ENCODE measurements at places on chromosomes 6 and 20.
A peak's percentile ranks its signal among the peaks of the same experiment; 100 is the strongest.

DNA sequence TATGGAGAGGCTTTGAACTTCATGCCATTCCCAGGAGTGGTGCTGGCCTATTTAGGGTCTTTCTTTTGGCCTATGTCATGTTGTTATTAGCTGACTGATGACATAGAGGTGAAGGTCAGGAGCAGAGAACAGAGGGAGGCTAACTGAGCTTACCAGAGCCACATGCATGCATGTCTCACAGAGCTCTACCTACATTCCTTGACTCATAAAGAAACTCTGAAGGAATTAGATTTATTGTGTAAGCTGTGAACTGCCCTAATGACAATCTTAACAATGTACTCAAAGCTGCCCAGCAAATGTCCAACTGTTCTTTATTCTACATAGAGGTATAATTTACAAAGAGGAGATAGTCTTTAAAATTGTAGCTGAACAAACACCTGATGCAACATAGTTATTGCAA is 192.7 kb upstream of the CNR1 start:
- DNase-seq, result no peak

- DNase-seq, result no peak
Observed at GRCh38 chr6:30530014-30530413, 26.3 kb downstream of the GNL1 start.

GRCh38 chr6:54010340-54011276 is 100.6 kb upstream of the MLIP start:
- DNase-seq, result no peak

- DNase-seq, result no peak
Observed at GRCh38 chr20:48456366-48457192, 371.2 kb downstream of the PREX1 start.

GRCh38 chr6:77463308-77463860 is at the start of gene HTR1B:
Gene HTR1B, minus strand, starts transcription at chr6:77463491. Its CDS starts 88 bp downstream, at chr6:77463403.
- DNase-seq, result no peak

- DNase-seq, result no peak
Observed at GRCh38 chr6:170003027-170003426, 251.6 kb downstream of the ERMARD start.

DNA sequence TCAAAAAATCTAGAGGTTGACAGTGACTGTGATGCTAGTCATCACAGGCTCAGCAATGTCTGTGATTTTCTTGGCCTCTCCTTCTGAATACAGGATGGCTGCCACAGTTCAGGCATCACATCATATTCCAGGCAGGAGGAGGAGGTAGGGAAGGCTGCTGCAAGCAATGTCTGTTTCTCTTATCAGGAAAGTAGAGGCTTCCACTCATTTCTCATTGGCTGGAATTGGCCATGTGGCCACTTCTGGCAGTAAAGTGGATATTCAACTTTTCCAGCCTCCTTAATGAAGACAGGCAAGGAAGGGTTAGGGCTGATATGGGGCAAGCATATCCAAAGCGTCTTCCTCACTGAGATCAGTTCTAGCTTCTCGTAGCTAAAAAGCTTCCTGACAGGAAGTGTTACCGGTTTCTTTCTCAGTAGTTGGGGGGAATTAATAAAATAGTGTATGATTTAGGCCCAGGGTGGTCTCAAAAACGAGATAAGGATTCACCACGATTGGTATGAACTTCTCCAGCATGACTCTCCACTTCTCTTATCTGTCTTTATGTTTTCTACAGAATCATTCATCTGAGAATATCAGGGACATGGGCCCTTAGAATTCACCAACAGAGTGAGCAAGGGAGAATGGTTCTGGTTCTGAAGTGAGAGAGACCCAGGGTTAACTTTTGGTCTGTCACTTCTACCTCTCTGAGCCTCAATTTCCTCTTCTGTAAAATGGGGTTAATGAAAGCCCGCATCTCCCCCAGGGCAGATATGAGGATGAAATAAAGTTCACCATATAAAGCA is 32.7 kb upstream of the PSMF1 start:
- DNase-seq, result no peak

GRCh38 chr6:116564921-116565872 is 6.1 kb upstream of the RWDD1 start:
- DNase-seq, result peak; percentile 17

DNA sequence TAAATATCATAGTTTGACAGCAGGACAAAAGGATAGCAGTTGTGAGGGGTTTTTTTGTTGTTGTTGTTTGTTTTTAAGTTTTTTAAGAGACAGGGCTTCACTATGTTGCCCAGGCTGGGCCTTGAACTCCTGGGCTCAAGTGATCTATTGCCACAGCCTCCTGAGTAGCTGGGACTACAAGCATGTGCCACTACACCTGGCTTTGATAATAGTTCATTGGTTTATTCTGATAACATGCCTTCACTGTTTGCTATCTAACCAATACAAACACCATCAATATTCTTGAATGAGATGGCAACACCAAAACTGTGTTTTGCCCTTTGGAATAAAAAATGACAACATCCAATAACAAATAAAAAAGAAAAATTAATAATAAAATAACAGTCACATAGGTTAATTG is 41.2 kb downstream of the FAM184A start:
- DNase-seq, result no peak

DNA sequence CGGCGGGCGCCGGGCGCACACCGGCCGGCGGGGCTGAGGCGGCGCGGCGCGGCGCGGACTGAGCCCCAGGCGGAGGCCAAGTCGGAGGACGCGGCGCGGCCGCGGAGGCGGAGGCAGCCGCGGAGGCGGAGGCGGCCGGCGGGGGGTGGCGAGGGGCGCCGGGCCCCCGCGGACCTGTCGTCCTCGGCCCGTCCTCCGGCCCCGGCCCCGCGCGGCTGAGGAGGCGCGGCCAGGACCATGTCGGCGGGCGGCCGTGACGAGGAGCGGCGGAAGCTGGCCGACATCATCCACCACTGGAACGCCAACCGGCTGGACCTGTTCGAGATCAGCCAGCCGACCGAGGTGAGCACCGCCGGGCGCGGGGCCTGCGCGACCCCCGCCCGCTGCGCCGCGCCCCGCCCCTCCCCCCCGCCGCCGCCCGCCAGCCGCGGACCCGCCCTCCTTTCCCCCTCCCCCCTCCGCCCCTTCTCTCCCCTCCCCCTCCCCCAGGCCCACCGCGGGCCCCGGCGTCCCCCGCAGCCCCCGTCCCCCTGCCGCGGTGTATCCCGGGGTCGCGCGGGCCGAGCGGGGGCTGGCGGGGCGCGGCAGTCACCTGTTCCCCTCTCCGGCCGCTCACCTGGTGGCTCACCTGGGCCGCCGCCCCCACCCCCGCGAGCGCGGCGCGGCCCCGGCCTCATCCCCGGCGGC is at the start of gene AFDN:
TSS of gene AFDN (plus strand) at position 16 of the 687 bp plus-strand sequence. CDS start at position 238, 222 bp downstream.
- peak; percentile 42 for DNase-seq

Data from NCI-H1105 (cell line).